ENCODE measurements at places on chromosomes 4 and X. TPM values are rescaled to one million over a fixed set of nuclear protein-coding genes. Genes with fewer than 3 reads are reported as not detected.
A peak's percentile ranks its signal among the peaks of the same experiment; 100 is the strongest.

- DNase-seq: no peak
Measured at GRCh38 chr4:55989766-55990165, 41.0 kb downstream of the CEP135 start.

GRCh38 chr4:61588621-61589402 lies 388.7 kb downstream of the ADGRL3 start:
- no peak for DNase-seq

The EGFL6 gene
- not detected for total RNA-seq

The USP17L15 gene
- not detected for total RNA-seq

- DNase-seq: no peak
Measured at GRCh38 chrX:154136627-154137161, 7.3 kb upstream of the OPN1LW start.

- DNase-seq: no peak
Measured at GRCh38 chr4:39323821-39324220, 42.3 kb downstream of the RFC1 start.

GRCh38 chr4:112214390-112215264 lies 17.0 kb upstream of the AP1AR start:
- DNase-seq: no peak

GRCh38 chrX:108696690-108697089 lies 39.7 kb downstream of the IRS4 start:
- no peak for DNase-seq

The SSX1 gene
- not detected for total RNA-seq

GRCh38 chr4:7402526-7402925 lies 32.2 kb downstream of the PSAPL1 start:
- no peak for DNase-seq

DNA sequence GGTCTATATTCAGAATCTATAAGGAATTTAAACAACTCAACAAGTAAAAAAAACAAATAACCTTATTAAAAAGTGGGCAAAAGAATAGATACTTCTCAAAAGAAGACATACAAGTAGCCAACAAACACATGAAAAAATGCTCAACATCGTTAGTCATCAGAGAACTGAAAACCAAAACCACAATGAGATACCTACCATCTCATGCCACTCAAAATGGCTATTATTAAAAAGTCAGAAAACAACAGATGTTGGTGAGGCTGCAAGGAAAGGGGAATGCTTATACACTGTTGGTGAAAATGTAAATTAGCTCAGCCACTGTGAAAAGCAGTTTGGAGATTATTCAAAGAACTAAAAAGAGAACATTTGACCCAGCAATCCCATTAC lies 201.6 kb downstream of the QDPR start:
- no peak for DNase-seq

GRCh38 chr4:12421364-12421763 lies 992.7 kb upstream of the HS3ST1 start:
- DNase-seq: no peak

- DNase-seq: no peak
Measured at GRCh38 chr4:44722001-44722400, 4.4 kb downstream of the GNPDA2 start.

The NEIL3 gene
- not detected for total RNA-seq

The SPANXN4 gene
- not detected for total RNA-seq

- DNase-seq: no peak
Measured at GRCh38 chr4:1285790-1286553, 3.7 kb upstream of the MAEA start.

The RHOH gene
- 5.8 TPM for total RNA-seq

The CENPVL2 gene
- not detected for total RNA-seq

DNA sequence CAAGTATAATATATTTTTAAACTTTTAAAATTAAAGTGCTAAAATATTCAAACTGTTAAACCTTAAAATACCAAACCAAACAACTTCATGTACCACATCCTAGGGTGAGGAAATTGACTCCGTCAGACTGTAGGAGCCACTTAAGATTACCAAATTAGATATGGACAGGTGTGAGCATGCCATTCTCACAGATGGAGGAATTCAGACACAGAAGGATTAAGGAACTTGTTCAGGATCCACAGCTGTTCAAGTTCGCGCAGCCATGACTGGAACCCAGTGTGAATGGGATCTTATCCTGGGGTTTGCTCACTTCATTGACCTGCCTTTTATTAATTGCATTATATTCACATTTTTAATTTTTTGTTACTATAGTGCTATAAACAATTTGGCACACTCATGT lies 224.9 kb upstream of the PCDH7 start:
- no peak for DNase-seq

The RXFP1 gene
- total RNA-seq: 0.35 TPM

The EREG gene
- 7.8 TPM for total RNA-seq

The PRICKLE3 gene
- total RNA-seq: 21.4 TPM

- no peak for DNase-seq
Measured at GRCh38 chr4:78534286-78534955, 17.1 kb upstream of the ANXA3 start.

DNA sequence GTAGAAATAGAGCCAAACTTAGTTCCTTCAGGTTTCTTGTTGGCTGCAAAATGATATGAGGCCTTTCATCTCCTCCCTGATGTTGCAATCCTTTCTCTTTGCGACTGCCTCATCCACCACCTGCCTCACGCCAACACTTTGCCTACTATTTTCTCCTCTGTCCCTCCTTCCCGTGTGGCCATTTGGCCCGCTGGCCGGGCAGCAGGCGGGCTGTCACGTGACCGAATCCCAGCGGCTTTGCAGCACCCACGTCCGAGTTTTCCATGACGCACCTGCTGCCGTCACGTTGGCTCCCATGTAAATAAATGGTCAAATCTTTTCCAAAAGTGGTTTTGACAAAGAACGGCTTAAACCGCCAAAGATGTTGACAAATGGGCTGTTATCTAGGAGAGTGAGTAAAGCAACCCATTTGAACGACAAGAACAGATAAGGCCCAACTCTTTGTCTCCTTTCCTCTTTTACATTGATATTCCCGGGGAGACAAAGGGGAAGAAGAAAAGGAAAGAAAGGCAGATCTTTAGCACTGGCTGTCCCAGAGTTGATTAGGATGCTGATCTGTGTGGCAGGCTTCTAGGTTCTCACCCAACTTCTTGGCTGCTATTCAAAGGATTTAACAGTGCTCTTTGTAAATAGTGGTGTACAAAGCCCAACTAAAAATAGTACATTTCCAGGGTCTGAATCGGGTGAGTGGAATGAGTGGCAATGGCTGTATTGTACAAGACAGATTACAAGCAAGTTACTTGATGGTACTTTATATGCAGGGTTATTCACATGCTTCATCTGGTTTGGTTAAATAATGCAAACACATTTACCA lies 174.2 kb upstream of the JADE1 start:
- DNase-seq: no peak

DNA sequence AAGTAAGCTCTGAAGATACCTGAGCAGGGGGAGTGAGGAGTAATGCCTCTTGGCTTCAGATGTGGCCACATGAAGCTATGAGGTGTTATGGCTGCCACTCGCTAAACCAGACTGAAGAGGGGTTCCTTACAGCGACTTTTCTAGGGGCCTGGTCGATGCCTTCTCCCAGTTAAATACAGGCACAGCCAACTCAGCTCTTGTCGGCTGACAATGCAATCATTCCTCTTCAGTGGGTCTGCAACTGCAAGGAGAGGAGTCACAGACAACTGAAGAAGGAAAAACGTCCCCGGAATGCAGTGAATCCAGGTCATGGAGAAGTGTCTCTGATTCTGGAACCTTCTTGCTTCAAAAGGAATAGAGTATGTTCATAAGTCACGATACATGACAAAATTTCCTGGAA lies 106.4 kb downstream of the RNF150 start:
- DNase-seq: no peak

The ATP1B4 gene
- total RNA-seq: not detected

GRCh38 chr4:158170691-158171561 lies 1.9 kb downstream of the GASK1B start:
- peak; percentile 49 for DNase-seq

DNA sequence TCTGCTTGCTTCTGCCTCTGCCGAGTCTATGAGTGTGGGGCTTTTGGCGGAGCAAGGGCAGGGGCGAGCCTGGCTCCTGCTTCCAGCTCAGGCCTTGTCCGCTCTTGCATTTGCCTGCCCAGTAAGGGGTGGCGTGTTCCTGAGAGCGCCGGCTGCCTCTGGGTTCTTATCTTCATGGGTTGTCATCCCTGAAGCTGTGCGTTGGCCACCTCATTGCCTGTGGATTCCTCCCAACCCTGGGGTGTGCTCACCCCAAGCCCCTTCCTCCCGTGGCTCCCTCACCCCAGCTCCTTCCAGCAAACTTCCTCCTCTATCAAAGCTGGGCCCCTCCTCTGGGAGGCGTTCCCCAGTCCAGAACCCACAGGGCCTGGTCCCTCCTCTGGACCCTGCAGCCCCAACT lies 17.5 kb downstream of the SH3BP2 start:
- no peak for DNase-seq

The NALF2 gene
- not detected for total RNA-seq

The SMR3B gene
- total RNA-seq: not detected

GRCh38 chr4:139762720-139763119 lies 97.1 kb downstream of the MGST2 start:
- no peak for DNase-seq

- no peak for DNase-seq
Measured at GRCh38 chr4:79893456-79893855, 179.6 kb downstream of the ANTXR2 start.

DNA sequence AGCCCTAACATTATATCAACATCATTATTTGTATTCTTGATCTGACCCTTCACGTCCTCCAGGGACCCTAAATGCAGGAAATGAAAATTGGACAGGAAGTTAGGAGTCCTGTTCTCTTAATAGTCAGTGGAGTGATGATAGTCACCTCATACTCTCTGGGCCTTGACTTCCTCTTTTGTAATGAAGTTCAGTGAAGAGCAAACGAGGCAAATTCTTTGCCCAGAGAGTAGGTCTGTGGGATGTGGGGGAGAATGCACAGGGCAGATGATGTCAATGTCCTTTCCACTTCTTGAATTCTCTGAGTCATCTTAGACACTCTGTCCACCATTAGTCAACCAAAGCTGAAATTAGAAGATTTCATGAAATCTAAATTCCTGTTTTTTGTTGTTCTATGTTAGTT lies 17.1 kb upstream of the GPRIN3 start:
- DNase-seq: no peak

The CFI gene
- total RNA-seq: 2.2 TPM

The ETDA gene
- total RNA-seq: not detected

The PCDH18 gene
- 22.6 TPM for total RNA-seq

The CRMP1 gene
- total RNA-seq: 1.8 TPM

GRCh38 chr4:117042962-117043361 lies 42.4 kb downstream of the TRAM1L1 start:
- DNase-seq: no peak

The PQBP1 gene
- 37.5 TPM for total RNA-seq

The RHOXF2B gene
- not detected for total RNA-seq

The RNF212 gene
- 2.4 TPM for total RNA-seq

The NDST3 gene
- not detected for total RNA-seq

The IKBKG gene
- 25.7 TPM for total RNA-seq

DNA sequence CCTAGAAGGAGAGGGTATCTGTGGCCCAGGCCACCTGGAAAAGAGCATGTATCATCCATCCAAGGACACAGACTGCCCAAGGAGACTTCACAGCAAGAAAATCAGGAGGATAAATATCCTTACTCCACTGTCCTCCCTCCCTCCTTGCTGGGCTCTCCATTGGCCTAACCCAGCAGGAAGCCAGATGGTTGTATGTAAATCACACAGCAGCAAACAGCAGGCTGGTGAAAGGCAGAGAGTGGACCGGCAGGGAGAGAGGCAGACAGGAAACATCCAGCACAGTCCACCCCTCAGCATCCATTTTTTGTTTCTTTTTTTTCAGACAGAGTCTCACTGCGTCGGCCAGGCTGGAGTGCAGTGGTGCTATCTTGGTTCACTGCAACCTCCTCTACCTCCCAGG lies 17.5 kb downstream of the TXK start:
- no peak for DNase-seq

DNA sequence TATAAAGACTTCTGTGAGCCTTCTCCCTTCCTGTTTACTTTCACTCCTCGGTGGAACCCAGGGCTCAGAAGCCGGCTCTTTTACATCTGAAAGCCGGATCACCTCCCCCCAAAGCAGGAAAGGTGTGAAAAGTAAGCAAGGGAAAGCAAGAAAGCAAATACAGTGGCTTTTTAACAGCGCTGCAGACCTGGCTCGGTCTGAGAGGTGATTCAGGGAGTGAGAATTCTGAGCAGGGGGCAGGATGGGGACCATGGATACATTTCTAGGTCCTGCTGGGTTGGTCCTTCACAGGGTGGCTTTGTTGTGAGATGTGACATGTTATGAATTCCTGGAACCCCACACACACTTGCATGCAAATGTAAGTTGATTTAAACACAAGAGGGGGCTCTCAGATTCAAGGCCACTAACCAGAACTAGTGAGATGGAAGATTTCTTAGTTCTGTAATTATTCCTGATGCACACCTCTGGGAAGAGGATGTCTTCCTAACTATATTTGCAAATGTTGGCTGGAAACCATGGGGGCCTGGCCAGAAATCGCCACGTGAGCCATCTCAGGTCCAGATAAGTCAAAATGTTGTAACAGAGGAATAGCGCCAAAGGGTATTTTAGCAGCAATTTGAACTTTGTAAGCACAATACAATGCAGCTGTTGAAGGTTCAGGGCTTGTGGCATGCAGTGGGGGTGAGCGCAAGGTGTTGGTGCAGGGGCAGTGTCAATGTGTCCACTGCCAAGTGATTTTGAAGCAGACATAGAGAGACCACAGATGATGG lies 670.1 kb upstream of the LCORL start:
- no peak for DNase-seq

The FAM9A gene
- not detected for total RNA-seq

The EOLA2 gene
- total RNA-seq: 56.7 TPM

The CT55 gene
- not detected for total RNA-seq

GRCh38 chrX:130120746-130121504 lies 10.6 kb upstream of the ELF4 start:
- peak; percentile 31 for DNase-seq

- DNase-seq: no peak
Measured at GRCh38 chr4:97828646-97829045, 314.6 kb downstream of the STPG2 start.

- DNase-seq: no peak
Measured at GRCh38 chr4:26622913-26623312, 39.0 kb downstream of the TBC1D19 start.

The GLOD5 gene
- total RNA-seq: not detected

DNA sequence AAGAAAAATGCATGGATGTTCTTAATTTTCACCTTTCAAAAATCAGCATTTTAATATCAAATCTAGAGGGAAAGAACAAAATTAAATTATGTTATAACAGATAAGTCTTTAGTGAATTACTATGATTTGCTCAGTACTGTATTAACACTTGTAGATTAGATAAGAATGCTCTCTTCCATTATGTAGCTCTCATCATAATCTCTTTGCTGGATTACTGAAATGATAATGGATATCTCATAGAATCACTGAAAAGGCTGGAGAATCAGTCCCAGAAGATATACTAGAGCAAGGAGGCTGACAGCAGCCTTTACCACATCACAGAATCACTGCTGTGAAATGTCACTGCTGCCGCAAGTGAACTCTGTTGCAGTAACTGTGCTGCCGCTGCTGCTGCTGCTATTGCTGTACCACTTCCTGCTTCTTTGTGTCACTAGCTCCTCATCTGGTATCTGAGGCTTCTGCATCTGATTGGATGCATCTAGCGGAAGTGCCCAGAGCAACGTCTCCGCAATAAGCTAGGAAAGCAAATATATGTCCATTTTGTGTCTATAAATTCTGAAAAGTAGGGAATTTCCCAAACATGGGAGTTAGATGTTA lies 738.2 kb downstream of the ADGRL3 start:
- no peak for DNase-seq

The ARMCX5 gene
- total RNA-seq: 8.7 TPM

GRCh38 chr4:135739354-135739753 lies 1537.8 kb upstream of the PABPC4L start:
- DNase-seq: no peak

The RNF128 gene
- total RNA-seq: not detected

GRCh38 chrX:1385253-1386223 lies 6.4 kb downstream of the SLC25A6 start:
- DNase-seq: no peak
